ENCODE measurements at places on chromosomes 2 and 18.

DNA sequence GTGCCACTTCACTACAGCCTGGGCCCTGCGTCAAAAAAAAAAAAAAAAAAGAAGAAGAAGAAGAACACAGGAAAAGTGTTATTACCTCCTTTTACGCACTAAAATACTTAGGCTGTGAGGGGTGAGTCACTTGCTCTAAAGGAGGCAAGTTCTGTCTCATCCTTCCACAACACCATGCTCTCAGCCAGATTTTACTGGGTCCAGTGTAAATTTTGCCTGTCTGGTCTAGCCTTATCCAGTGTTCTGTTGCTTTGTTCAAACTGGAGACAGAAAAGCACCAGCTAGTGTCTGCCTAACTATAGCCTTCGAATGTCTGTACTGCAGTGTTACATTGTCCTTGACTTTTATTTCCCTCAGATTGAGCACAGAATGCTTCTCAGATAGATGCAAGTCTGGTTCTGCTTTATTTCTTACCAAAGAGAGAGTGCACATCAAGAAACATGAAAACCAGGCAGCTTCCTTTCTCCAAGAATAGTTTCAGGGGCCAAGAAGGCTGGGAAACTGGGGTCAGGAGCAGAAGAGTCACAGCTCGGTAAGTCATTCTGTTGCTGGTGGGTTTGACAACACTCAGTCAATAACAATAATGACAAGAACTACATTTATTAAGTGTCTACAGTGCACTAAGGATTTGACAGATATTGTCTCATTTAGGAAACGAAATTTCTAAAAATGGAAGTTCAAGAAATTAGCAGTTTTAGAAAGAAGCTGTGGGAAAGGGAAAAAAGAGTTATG, 3.1 kb upstream of the MSGN1 start:
- DNase-seq: no peak

- DNase-seq: no peak
Observed at GRCh38 chr18:27314996-27315395, 129.9 kb upstream of the CHST9 start.

DNA sequence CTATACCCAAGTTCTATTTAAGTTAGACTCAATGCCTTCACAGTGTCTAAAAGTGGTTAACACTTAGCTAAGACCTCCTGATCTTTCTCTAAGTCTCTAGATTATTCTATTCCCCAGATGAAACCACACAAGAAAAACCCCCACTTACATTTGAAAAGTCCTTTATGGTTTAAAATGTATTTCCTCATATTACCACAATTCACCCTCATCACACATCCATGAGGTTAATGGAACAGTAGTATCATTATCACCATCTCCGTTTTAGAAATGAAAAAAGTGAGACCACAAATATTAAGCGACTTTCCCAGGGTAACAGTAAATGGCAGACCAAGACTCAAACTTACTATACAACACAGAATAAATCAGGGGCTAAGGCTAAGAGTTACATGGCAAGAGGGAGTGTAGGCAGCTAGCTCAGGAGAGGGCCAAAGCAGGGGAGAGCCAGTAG, 28.6 kb downstream of the EPG5 start:
- DNase-seq: no peak

DNA sequence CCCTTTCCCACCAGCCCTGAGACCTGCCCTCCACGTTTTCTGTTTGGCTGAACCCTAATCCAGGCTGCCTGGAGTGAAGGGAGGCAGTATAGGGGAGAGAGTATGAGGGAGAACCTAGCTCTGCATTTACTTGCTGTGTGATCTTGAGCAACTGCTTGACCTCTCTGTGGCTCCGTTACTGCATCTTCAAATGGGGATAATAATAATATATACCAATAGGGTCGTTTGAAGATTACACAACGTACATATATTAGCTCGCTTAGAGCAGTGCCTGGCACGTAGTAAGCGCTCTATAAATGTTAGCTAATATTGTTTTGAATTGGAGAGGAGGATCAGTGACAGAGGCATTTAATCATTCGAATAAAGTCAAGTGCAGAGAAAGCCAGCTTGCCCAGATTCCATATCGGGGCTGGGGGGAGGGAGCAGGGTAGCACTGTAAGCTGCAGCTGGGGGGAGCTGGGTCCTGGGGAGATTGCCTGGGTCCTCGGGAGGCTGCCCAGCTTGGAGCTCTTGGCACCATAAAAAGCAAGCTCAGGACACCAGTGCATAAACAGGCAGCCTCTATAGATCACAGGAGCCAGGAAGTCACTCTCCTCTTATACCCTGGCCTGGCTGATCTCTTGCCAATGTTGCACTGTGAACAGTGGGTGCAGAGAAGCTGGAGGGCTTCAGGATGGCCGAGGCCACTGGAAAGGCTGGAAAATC, 19.1 kb downstream of the KCNK3 start:
- DNase-seq: no peak

GRCh38 chr2:191675807-191676721, 1.9 kb upstream of the NABP1 start:
- peak; percentile 69 for DNase-seq

- DNase-seq: no peak
Observed at GRCh38 chr2:158097481-158097880, 4.2 kb upstream of the UPP2 start.

DNA sequence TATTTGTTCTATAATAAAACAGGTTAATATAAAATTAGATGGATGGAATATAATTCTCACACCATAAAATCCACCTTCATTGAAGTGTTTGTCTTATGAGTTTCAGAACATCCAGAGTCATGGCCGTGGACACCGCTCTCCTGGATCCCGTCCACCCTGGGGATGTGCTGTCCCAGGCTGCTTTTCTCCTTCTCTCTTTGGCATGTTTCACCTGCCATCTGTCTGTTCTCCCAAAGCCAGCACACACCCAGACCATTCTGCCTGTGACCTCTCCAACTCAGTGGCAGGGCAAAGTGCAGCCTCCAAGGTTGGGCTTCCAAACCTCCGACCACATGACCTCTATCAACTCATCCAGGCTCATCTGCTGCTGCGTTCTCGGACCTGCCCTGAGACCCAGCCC, 104.7 kb downstream of the MYT1L start:
- no peak for DNase-seq

- DNase-seq: no peak
Observed at GRCh38 chr2:1492711-1493430, 79.6 kb downstream of the TPO start.

DNA sequence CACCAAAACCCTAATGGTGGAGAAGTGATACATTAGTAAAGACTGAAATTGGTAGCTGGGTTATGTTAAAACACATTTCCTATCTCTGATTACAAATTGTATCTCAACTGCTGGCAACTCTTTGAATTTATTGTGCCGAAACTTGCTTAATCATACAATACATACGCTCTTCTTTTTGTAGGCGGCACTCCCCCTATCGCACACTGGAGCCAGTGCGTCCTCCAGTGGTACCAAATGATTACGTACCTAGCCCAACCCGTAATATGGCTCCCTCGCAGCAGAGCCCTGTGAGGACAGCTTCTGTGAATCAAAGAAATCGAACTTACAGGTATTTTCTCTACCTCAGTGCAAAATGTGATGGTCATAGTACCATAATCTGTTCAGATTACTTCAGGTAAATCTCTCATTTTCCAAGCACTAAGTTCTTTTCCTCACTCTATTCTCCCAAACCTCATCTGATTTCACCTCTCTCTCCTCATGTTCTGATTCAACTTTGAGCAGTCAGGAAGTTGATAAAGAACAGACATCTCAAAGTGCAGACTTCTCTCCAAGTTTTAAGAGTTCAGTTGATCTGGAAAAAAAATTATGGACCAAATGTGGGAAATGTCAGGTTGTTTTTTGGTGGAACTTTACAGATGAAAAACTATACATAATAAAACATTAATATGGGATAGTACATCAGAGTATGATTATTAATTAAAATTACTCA, 66.5 kb downstream of the ABI2 start:
- no peak for DNase-seq

GRCh38 chr2:24117902-24118301, 5.2 kb downstream of the PFN4 start:
- no peak for DNase-seq

GRCh38 chr2:138476186-138476585, 25.4 kb upstream of the SPOPL start:
- no peak for DNase-seq

GRCh38 chr18:46445522-46446313, 211.3 kb downstream of the LOXHD1 start:
- DNase-seq: no peak

GRCh38 chr2:154686162-154686561, 12.3 kb upstream of the KCNJ3 start:
- no peak for DNase-seq

DNA sequence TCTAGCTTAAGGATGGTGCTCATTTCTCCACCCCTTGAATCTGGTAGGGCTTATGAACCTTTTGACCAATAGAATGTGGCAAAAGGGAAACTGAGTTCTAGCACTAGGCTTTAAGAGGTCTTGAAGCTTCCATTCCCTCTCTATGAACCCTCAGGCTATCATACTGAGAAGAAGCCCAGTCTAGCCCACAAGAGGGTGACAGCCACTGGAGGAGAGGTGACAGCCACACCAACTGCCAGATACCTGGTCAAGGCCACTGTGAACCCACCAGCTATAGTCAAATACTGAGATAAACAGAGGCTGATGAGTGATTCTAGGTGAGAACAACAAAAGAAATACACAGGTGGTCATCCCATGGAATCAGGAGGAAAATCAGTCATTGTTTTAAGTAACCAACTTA, 37.6 kb downstream of the NCKAP5 start:
- DNase-seq: no peak

GRCh38 chr18:49754866-49755265, 58.5 kb downstream of the ACAA2 start:
- DNase-seq: no peak

DNA sequence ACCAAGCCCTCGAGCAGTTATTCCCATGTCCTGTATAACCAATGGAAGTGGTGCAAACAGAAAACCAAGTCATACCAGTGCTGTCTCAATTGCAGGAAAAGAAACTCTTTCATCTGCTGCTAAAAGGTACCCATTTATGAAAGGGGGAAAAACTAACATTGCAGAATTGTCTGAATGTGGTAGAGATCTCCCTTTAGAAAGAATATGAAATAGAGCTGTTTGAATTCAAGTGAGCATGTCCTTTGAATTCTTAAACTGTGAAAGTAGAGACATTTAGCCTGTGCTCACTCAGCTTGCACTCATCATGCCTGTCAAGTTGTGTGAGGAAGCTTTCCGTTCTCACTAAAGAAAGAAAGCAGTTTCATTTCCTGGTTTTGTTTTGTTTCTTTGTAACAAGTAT, 87.4 kb downstream of the EML4 start:
- DNase-seq: no peak

DNA sequence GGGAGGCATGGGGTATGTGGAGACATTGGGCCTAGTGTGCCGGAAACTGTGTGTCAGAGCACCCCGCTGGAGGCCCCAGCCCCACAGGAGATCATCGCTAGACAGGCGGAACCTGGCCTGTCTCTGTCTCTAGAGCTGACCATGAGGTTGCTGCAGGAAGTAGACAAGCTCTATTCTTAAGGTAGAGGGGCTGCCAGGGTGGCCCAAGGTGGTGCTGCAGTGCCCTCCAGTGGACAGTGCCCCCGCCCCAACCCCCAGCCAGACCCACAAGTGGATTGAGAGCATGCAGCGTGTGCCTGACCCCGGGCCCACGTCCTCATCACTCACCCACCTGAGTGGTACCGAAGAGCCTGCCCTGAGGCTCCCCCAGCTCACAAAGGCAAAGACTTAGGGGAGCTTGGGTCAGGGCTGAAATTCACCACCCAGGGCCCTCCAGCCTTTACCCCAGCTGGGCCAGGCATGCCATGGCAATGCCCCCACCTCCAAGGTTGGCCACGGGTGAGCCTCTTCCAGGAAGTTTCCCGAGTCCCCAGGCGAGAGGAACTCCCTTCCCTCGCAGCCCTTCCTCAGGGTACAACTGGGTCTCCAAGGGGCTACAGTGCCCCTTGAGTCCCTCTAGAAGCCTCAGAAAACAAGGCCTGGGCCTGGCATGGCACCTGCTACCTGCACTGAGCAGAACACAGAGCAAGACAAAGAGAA, 155.0 kb downstream of the TTC32 start:
- peak; percentile 16 for DNase-seq

DNA sequence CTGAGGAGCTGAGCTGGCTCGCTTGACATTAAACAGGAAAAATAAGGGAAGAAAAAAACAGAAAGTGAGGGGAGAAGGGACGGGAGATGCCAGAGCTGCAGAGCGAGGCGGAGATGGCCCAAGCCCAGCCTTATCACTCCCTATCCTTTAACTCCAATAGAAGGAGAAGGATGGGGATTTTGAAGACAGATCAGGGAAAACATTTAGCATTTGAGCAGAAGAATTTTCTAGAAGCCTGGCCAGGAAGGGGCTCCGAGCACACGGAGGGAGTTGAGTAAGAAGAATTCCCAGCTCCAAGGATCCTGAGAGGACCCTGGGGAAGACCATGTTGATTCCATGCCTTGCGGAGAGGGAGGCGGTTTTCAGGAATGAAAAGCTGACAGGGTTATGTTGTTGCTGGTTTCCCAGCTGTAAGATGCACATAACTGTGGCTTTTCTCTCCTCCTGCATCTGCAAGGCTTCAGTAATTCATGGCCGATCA, 35.6 kb downstream of the TWIST2 start:
- no peak for DNase-seq

DNA sequence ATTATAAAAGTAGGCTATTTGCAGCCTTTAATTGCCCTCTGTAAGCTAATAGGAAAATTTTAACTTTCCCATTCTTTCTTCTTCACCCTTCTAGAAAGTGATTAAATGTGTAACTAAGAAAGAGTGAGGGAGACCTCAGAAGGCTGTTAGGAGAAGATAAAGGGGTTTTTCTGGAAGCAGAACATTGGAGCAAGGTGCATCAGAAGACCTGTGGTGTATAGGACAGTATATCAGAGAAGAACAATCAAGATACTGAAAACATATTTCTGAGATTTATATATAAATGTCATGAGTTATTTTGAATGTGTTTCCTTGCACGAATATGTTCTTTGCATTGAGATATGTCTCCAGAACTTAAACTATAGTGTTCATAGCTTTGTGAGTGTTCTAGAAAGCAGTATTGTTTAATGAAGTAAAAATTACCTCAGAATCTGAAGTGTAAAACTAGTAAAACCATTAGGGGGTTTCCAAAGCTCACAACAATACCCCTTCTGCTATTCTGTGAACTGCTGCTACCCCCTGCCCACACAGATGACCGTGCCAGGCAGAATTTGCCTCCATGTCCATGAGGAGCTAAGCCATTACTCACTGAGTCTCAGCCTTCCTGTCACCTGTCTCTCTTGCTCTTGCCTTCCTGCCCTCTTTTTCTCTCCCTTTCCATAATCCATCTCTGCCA, 537.9 kb downstream of the EPHA4 start:
- no peak for DNase-seq

DNA sequence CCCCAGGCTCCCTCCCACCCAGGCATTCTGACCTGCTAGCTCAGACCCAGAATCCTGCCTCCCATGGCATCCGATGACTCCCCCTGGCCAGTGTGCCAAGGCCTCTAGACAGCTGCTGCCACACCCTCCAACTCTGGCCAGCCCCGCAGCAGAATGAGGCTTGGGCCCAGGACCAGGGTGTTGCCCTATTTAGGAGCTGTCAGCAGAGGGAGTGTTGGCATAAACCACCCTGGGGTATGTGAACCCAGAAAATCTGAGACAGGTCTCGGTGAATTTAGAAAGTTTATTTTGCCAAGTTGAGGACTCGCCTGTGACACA, 134.3 kb downstream of the KLHL29 start:
- no peak for DNase-seq

Measured in stimulated activated CD4-positive, alpha-beta T cell treated with anti-CD3 and anti-CD28 coated beads, Interleukin-15, amount 100 ng/mL, for 24 hours (primary cell).